ENCODE measurements at places on chromosomes 2 and 18. TPM values are rescaled to one million over a fixed set of nuclear protein-coding genes. Genes with fewer than 3 reads are reported as not detected.

- DNase-seq: no peak
Measured at GRCh38 chr2:133365117-133365516, 203.1 kb downstream of the NCKAP5 start.

GRCh38 chr2:158932131-158932645 is 36.3 kb upstream of the TANC1 start:
- no peak for DNase-seq

The ITGB6 gene
- total RNA-seq: not detected

DNA sequence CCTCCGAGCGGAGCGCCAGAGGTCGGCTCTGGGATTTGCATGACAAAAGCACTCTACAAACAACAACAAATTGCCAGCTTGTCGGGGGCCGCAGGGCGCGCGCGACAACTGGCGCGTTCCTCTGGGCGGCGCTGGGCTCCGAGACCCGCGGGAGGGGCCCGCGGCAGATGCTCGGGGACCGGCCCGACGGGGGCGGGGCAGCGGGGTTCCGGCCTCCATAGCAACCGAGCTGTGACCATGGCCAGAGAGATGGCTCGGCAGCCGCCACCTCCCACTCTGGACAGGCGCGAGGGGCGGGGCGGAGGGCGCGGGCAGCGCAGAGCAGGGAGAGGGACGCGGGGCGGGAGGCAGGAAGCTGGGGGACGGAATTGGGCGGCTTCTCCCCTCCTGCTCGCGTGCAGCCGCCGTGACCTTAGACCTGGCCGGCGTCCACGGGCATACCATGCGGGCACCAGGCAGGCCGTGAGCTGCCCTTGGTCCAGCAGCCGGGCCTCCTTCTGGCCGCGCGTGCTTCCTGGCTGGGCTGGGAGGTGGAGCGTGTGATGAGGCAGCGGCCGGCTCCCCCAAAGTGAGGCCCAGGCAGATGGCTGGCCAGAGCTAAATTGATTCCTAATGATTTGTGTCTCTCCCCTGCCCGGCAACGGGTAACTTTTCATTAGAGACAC is 171.5 kb downstream of the CELF4 start:
- DNase-seq: no peak

DNA sequence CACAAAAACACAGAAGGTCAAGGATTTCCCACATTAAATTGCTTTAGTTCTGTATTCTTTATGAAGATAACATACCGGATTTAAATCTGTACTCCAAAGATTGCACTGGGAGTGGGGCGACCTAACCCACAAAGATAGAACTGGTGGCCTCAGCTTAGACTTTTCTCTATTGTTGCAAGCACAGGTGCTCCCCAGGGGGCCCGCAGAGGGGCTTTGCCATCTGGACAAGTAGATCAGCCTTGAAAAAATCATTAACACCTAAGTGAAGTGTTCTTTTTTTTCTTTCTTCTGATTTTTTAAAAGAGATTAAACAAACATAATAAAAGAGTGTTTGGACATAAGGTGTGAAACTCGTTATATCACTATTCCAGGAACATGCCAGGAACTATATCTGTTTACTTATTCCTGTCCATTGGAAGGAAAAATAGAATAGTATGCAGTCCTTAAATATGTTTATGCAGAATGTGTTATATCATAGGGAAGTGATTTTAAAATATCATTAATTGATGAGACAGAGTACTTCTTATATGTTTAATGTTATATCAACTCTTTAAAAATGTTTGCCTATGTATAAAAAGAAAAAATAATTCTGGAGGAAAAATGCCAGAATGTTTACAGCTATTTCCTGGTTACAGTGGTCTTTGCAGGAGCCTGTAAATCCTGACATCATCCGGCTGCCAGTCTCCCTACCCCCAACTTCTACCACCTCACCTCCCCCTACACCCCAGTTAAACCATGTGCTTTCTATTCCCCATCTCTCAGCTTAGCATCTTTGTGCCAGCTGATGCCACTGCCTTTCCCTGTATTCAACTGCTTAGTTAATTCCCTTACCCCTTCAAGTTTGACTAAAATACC is 679.2 kb downstream of the CNTNAP5 start:
- no peak for DNase-seq

The NLRC4 gene
- 0.11 TPM for total RNA-seq

- DNase-seq: no peak
Measured at GRCh38 chr2:237488901-237489860, 2.1 kb downstream of the MLPH start.

Data from CD4-positive, alpha-beta T cell (primary cell).